ENCODE measurements at places on chromosomes 12 and 14.

- DNase-seq = peak; percentile 85
These were observed 37.3 kb upstream of the RCOR1 start for GRCh38 chr14:102554821-102555819.

GRCh38 chr14:90728951-90729350 lies 87.3 kb downstream of the TTC7B start:
- no peak for DNase-seq

DNA sequence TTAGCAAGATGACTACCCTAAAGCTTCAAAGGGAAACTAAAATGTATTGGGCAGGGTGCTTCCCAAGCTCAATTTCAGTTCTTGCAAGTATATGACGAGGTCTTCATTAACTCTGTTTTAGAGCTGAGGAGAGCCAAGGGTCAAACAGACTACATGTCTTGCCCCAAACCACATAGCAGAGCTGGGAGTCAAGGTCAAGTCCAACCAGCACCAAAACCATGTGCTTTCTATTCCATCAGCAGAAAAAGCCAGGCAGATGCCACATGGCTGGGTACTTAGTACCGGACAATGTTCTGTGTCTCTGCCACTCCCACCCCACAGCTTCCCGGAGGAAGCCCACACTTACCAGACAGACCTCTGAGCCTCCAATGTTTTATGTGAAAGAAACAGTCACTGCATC lies 17.6 kb downstream of the NID2 start:
- DNase-seq = no peak

DNA sequence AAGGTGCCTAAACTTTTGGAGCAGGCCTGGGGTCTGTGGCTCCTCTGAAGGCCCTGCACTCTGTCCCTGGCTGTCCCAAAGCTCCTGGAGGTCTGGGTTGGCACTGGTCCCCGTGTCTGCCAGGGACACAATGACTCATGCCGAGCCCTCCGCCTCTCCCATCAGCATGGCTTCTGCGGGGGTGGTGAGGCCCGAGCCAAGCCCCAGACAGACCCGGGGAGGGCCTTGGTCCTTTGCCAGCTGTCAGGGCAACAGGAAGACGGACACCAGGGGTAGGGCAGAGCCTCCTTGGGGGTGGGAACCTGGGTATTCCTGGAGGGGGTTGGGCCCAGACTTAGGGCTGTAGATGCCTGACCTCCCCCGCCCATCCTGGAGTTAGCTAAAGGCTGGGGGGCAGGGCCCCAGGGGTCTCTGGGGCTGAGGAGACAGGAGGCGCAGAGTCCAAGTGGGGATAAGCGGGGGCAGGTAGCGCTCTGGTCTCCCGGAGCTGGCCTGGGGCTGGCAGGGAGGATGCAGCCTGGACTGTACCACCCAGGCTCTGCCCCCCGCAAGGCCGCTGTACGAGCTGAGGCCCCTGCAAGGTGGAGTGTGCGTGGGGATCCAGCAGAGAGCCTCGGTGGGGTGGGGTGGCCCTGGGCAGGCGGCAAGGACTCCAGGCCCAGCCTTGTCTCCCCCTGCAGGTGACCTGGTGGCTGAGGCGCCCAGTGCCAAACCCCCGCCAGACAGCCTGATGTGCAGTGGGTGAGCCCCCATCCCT lies 16.4 kb upstream of the PUS1 start:
- peak; percentile 45 for DNase-seq

- no peak for DNase-seq
These were observed 40.7 kb downstream of the LRP6 start for GRCh38 chr12:12226187-12226586.

DNA sequence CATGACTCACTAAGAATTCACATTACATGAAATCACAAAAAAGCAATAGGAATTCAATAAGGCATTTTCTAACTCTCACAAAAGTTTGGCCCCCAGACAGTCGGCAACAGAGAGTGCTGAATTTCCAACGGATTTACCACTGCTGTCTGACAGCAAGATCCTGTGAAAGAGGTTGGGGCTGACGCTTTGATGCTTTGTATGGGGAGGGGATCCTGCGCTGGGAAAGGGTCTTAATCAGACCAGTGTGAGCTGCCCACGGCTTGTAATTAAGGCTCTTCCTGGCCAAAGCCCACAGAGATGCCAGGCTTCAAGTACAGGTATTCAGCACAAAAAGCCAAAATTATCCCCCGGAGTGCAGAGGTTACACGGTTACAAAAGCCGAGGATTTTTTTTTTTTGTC lies 66.8 kb upstream of the TMCC3 start:
- no peak for DNase-seq

- no peak for DNase-seq
These were observed 246.4 kb downstream of the TMEM132C start for GRCh38 chr12:128513331-128513730.

- no peak for DNase-seq
These were observed 157.7 kb upstream of the AVPR1A start for GRCh38 chr12:63308671-63309070.

- no peak for DNase-seq
These were observed 25.4 kb downstream of the BRF1 start for GRCh38 chr14:105275267-105275946.

DNA sequence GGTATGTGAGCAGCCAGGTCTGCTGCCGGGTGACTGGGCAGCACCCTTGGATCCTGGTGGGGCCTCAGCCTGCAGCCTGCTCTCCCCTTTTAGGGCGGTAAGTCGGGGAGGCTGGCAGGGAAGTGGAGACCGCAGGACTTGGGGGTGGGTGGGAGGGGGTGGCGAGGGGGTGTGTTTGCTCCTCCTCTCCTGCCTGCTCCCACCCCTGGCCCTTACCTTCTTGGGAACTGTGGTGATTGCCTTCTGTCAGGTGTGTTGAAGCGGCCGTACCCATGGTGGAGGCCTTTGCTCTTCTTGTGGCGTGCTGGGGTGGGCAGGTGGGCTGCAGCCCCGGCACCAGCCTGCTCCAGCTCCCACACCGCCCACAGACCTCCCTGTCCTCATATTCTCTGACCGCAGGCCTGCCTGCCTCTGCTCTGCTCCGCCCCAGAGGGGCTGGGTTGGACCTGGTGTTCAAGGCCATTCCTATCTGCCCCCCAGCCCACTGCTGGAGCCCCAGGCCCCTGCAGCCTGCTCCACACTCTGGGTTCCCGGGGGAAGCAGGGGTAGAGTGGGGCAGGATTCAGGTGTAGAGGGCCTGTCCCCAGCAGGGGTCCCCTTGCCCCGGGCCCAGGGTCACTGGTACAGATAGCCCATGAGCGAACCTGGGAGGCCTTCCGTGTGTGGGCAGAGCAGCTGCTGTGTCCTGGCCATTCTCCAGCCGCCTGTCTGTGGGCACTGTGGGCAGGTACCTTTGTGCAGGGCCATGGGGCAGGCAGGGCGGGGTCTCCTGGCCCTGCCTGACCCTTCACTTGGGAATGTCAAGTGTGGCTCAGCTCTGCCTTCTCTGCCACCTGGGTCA lies 5.2 kb downstream of the TEDC1 start:
- no peak for DNase-seq

GRCh38 chr12:84183576-84183975 lies 729.0 kb downstream of the SLC6A15 start:
- no peak for DNase-seq

- DNase-seq = no peak
These were observed 230.8 kb upstream of the NPAS3 start for GRCh38 chr14:32707742-32708500.

- DNase-seq = peak; percentile 33
These were observed 64.5 kb downstream of the TMTC3 start for GRCh38 chr12:88206601-88207000.

GRCh38 chr12:64154677-64155076 lies 67.4 kb downstream of the KICS2 start:
- no peak for DNase-seq

- DNase-seq = no peak
These were observed 36.5 kb upstream of the IFNG-AS1 start for GRCh38 chr12:67952787-67953186.

GRCh38 chr12:49869816-49870500 lies 27.1 kb upstream of the BCDIN3D start:
- no peak for DNase-seq

- no peak for DNase-seq
These were observed 12.1 kb downstream of the ADCK1 start for GRCh38 chr14:77812028-77812427.

DNA sequence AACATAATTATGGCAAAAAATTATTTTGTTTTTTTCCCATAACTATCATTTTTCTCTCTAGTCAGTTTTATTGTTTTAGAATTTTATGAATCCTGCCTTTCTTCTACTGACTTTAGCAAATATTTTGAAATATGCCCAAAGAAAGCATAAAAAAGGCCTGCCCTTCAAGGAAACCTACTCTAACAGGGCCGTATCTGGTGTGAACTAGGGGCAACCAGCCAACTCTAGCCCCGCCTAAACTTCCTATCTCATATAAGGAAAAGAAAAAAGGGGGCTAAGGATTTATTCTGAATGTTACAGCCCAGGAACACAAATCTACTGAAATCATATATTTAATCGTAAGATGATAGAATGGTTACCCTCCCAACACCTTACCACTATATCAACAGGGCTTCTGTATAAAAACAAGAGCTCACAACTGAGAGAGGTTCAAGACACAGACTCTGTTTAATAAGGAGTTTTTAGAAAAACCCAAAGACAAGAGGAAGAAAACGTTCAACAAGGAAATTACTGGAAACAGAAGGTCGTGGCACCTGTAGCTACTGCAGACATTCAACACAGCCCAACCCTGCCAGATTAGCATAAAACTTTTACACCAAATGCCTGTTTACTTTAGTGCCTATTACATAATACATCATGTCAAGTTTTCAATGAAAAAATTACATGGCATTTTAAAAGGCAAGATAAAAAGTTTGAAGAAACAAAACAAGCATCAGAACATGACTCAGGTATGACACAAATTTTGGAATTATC lies 12.9 kb upstream of the EPYC start:
- no peak for DNase-seq

DNA sequence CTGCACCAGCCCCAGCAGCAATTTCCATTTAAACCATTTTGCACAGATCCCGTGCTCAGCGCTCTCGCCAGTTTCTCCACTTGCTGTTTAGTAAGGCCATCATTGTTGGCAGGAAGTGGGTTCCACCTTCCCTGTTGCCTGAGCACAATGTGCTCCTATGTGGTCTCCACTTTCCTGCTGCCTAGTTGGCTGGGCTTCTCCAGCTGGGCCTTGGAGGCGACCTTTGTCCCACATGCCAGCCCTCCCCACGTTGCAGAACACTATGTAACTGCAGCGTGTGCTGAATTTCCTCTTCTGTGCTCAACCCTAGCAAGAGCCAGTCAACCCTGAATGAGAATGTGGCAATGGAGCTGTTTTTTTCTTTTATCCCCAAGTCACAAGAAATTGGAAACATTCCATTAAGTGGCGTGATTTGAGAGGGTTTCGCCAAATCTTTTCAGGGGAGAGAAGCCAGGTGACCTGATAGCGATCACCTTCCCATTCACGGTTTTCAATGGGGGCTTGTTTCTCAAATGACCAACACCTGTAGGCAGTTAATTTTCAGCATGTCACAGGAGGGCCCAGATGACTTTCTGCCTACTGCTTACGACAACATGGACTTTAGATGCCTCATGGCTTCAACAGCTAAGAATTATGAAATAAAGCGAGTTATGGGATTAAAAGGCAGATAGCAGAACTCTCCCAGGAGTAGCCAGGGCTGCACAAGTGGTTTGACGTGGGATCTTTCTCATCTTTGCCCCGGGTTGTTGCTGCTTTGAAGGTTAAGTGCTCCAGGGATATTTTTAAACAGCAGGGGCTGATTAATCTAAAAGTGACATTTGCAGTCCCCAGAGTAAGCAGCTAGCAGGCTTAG lies at the start of gene ACACB:
TSS of gene ACACB (plus strand) at position 830 of the 853 bp plus-strand sequence. CDS start 22,819 bp downstream, outside the sequence.
- peak; percentile 48 for DNase-seq

DNA sequence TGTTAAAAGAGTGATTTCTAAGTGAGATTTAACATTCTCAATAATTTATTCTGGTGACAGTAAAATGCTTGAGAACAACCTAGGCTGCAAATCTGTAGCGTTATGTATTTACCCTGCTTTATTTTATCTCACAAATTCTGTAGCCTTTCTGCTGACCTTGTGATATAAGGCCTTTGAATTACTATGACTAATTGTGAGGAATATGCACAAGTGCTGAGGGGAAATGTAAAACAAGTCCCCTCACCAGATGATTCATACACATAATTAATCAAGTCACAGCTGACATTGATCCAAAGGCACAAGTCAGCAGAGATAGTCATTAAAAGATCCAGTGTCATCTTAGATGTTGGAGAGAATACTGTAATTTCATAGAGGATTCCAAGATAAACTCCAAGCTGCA lies 992.7 kb upstream of the USP15 start:
- DNase-seq = no peak

- no peak for DNase-seq
These were observed 113.2 kb upstream of the HIF1A start for GRCh38 chr14:61581955-61582615.

GRCh38 chr12:22283006-22283506 lies 51.5 kb downstream of the ST8SIA1 start:
- no peak for DNase-seq

DNA sequence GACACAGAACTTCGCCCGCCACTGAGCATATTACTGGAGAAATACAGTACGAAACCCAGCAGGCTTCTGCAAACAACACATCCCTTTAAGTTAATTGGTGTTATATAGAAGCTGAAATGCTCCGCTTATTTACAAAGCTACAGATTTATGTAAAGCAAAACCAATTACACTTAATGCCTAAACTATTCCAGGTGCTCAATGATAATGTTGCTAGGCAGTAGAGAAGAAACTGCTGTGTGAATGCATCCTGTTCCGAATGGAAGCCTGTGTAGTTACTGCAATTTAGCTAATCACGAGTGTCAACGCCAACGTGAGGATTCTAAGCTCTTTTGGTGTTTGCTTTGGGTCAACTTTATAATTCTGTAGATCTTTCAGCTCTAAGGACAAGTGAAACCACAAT lies 89.8 kb downstream of the SLC15A5 start:
- no peak for DNase-seq

DNA sequence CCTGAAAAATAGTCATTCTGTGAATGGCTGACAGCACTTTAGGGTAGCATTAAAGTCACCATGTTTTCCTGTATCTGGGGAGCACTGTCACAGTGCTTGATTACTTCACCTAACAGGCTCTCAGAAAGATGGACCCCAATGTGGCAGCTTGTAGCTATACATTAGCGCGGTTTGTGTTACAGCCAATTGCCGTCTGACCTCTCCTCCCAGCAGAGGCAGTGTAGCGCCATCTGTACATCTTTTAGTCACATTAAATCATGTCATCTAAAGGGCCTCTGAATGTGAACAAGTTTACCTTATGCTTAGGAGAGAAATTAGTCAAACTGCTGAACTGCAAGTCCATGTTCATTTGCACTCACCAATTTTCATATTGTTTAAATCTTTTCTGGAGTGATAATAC lies 113.7 kb downstream of the LMO3 start:
- DNase-seq = no peak

- DNase-seq = no peak
These were observed 2.5 kb downstream of the CNIH1 start for GRCh38 chr14:54438703-54439102.

GRCh38 chr12:89970722-89971121 lies 262.1 kb upstream of the ATP2B1 start:
- no peak for DNase-seq

DNA sequence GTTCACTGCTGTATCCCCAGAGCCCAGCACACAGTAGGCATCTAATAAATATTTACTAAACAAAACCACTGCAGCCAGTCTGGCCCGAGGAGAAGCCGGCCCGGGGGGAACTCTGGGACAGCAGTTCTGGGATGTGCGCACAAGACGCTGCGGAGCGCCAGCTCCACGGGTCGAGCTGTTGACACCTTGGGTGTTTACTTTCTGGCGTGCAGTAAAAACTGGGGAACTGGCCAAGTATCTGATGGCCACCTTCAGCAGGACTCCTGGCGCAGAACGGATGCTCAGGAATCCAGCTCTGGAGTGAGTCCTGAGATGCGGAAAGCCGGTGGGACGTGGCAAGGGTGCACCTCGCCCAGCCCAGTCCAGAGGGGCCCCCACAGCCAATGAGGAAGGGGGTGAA lies 65.6 kb downstream of the NCOR2 start:
- no peak for DNase-seq

GRCh38 chr14:55611859-55612258 lies 31.9 kb downstream of the KTN1 start:
- no peak for DNase-seq
